ENCODE measurements at places on chromosomes 11 and 22.
A peak's percentile ranks its signal among the peaks of the same experiment; 100 is the strongest.

- no peak for DNase-seq
Measured at GRCh38 chr22:45889539-45890350, 87.2 kb downstream of the WNT7B start.

DNA sequence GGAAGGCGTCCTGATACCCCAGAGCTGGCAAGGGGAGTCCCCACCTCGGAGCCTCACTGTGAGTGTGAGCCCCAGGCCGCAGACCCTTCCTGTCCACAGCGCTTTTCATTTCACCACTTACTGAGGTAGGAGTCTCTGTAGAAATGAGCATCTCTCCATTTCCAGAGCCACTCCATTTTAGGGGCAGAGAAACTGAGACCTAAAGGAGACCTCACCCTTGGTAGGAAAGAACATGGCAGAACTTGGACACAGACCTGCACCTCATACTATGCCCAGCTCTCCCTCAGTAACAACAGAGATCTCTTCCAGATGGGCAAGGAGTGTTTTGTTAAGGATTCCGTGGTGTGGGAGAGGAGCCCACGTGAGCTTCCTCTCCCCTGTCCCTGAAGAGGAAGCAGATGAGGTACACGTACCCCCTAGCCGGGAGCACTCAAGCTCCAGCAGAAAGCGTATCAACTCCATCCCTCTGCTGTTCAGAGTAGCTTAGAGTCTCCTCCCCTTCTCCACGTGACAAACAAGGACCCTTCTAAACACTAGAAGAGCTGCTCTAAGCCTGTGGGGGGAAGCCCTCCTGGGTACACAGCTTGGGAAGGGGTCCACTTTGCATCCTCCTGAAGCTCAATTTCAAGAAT, 532 bp upstream of the VSIG2 start:
- DNase-seq: no peak

GRCh38 chr11:4891996-4892640, 10.4 kb downstream of the OR51T1 start:
- DNase-seq: peak; percentile 71

- no peak for DNase-seq
Measured at GRCh38 chr11:36156161-36156816, 132.9 kb downstream of the COMMD9 start.

GRCh38 chr11:47924184-47924691, 56.1 kb upstream of the PTPRJ start:
- DNase-seq: peak; percentile 46

DNA sequence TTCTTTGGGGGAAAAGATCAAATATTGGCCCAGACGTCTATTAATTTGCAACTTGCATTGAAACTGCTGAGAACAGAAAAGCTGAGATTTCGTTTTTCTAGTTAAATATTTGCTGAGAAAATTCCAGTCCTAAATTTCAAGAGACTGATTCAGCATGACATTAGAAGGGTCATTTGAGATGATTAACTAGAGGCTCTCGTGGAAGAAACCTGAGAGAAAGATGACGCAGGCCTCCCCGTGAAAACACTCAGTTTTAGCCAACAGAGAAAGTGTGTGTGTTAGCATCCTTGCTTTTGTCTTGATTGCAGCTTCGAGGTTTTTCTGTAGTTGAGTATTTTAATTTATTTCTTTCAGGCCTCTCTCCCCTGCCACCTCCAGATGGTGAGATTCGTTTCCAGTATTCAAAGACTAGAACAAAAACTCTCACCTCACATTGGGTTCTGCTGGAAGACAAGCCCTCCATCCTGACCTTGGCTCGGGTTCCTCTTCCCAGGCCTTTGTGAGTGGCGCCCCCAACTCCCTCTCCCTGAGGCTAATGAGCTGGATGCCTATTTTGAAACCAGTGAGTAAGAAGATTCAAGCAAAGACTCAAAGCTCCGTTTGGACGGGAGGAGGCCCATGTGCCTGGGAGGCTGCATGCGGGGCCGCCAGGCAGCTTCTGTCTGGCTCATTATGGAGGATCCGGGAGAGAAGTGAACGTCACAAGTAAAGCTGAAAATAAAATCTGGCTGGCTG, 52.4 kb downstream of the CELSR1 start:
- peak; percentile 88 for DNase-seq

DNA sequence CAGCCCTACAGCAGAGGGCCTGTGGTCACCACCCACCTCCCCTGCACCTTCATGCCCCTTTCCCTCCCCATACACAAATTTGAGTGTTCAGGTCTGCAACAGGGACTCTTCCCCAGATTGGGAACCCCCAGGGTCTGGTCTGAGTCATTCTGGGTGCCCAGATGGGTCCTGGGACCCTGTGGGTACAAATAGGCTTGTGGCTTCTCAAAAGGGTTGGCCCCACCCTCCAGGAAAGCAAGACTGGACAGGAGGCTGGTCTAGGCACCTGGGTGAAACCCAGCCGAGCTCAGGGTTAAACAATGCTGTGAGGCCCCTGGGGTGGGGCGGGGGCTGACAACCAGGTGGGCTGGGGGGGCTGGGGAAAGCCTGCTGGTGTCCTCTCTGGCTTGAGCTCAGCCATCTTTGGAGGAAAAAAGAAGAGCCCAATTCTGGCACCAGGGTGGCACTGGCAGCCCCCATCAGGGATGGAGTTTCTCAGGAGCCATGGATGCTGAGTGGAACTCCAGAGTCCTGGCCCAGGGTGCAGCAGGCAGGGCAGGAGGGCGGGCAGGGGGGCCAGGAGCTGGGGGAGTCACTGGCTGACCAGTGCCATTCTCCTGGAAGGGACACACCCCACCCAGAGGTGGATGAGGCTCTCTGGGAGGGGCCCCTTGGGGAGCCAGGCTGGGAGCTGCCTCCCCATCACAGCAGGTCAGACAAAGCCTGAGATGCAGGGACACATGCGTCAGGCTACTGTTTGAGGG, 1.1 kb downstream of the SEPTIN5 start:
- DNase-seq: no peak

- DNase-seq: no peak
Measured at GRCh38 chr11:60764879-60765278, 8.2 kb downstream of the MS4A15 start.

DNA sequence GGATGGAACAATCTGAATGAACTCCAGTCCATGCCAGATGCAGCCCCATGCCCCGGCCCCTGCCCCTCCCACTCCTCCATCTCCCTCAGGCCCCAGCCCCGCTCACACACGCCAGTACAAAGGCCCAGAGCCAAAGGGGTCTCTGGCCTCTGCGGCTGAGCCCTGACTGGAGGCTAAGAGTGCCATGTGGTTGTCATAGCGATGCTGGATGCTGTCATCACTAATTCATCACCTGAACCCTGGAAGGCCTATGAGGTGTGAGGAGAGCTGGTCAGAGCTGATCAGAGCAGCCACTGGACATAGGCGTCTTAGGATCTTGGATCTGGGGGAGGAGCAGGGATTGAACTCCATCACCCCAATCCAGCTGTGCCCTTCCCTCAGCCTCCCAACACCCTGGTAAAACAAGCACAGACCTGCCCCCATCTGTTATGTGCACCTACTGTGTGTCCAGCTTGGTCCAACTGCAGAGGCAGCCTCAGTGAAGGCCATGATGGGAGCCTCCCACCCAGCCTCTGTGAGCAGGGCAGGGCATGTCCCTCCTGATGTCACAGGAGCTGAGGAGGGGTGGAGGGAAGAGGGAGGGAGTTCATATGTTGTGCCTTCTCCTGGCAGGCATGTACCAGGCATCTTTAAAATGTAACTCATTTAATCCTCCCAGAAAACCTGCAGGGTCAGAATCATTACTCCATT, 16.7 kb downstream of the PDE2A start:
- DNase-seq: no peak

- DNase-seq: no peak
Measured at GRCh38 chr22:38174626-38175025, 7.0 kb downstream of the PLA2G6 start.

DNA sequence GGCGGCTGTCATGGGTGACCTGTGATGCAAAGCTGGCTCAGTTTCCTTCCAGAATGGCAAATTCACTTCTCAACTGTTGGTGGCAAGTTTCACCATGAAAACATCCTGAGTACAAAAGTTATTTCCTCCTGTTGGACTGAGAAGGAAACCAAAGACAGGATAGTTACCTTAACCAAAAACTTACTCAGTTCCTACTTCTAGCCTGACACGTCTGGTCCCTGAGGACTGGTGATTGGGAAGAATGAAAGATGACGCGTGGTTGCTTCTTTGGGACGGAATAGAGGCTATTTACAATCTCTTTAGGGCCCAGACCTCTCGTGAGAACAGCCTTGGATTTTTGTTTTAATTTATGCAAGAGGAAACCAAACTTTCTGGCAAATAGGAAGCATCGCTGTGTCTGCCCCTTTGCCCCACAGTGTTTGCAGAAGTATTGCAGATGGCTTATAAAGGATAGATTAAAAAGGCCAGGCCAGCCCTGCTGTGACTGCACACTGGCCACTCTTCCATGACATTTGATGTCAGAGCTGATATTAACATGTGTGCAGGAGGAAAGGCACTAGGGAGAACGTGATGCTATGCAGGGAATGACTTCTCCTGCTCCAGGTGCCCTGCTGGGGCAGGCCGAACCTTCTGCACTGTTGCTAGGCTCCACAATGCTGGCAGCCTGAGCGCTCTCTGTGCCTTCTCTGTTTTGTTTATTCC, 7.6 kb downstream of the VPS26B start:
- no peak for DNase-seq

- no peak for DNase-seq
Measured at GRCh38 chr11:118605116-118605867, 2.1 kb upstream of the PHLDB1 start.

DNA sequence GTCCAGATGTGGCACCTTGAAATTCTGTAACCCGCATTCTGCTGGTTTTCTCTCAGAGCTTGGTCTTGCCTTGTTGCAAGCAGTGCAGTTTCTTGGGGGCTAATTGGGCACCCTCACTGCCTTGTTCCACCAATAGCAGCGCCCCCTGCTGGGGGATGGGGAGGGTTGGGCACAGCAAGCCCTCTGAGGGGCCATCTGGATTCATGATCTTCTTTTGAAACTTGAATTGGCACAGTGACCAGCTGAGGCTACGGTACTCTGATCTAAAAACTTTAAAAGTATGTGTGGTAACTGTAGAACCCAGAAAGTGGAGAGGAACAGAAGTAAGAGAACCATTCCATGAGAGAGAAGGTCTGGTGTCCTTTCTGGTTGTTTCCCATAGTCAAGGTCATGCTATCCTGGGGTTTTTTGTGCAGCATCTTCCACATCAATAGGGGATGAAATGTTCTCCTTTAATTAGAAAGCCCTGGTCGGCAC, 64.2 kb downstream of the MED15 start:
- peak; percentile 30 for DNase-seq

DNA sequence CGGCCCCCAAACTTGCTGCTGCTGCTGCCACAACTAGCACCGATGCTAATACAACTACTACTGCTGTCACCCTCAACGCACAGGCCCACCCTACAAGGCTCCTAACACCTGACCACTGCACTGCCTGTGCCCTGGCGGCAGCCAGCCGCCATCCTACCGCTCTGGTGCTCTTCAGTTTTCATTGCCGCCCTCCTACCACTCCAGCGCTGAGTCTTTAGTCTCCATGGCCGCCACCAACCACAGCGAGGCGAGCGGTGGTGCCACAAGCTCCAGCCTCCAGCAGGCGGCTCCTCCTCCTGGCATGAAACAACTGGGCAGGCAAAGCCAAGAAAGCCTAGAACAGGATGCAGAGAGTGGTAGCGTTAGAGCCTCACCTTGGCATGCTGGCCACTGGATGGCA, 5.0 kb upstream of the RFPL3 start:
- DNase-seq: no peak

Measured in ACHN (cell line).